Esophagus squamous epithelium (tissue), 5 donors: ENCODE measurements at places on chromosomes 6 and 20.

DNA sequence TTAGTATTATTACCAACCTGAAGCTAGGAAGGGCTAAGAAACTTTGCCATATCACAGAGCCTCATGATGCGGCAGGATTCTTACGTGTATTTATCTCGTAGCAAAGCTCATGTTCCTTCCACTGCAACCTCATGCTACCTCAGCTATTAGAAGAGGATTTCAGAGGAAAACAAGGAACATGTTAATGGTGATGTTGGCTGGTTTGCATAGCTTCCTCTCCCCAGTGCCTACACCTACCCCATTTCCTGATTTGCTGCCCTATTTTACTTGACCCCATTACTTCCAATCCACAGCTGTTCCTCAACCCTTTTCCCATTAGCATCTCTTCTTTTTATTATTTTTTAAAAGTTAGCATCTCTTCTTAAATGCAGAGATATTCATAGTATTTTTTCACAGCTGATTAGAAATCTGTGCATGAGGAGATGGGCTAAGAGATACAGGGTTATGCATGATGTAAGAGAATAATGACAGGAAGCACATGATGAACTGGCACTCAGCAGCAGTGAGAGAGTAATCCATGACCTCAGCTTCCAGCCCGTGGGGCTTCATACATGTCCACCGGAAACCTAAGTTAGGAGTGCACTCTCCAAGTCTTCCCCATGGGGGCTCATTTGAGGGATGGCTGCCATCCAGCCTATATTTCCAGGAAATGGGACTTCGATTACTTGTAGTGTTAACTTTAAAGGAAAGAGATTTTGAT is 106.1 kb upstream of the ASF1A start:
- no peak for DNase-seq

- DNase-seq = no peak
These were observed 216.9 kb upstream of the BTBD3 start for GRCh38 chr20:11700831-11701230.

GRCh38 chr20:51059862-51060261 is 37.0 kb upstream of the KCNG1 start:
- DNase-seq = no peak

GRCh38 chr6:2266841-2267240 is 21.4 kb upstream of the GMDS start:
- DNase-seq = no peak

DNA sequence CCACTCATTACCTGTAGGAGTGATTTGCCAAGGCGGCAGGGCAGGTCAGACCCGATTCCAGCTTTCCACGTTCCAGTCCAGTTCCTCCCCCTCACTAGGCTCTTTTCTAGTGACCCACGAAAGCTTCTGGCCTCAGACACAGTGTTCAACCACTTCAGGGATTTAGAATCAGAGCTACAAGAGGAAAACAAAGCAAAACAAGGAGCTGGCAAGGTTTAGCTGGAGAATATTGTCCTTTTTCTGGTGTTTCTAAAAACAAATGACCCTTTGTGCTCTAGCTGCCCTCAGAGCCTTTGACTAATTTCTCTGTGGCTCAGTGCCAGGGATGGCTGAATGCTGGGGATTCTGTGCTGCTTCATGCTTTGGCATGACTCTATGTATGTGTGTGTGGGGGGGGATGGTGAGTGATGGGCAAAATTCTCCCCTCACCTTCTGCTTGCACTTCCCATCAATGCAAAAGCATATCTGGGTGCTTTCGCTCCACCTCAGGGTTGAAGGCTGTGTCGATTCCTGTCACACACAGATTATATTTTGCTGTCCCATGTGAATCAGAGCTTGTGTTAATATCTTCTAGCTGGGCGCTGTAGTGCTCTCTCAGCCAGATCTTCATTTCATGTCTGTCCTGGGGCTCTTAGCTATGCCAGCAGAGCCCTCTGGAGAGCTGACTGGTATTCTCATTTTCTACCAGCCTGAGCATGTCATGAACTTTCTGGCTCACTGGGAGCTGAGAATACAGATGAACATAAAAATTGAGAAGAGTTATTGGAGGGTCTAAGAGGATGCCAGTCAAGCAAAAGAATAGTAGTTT is 19.3 kb upstream of the NEDD9 start:
- DNase-seq = no peak
